Stimulated activated CD8-positive, alpha-beta memory T cell treated with anti-CD3 and anti-CD28 coated beads, Interleukin-7, amount 100 ng/mL, for 1 hour (primary cell): ENCODE measurements at places on chromosomes 13 and 19.

DNA sequence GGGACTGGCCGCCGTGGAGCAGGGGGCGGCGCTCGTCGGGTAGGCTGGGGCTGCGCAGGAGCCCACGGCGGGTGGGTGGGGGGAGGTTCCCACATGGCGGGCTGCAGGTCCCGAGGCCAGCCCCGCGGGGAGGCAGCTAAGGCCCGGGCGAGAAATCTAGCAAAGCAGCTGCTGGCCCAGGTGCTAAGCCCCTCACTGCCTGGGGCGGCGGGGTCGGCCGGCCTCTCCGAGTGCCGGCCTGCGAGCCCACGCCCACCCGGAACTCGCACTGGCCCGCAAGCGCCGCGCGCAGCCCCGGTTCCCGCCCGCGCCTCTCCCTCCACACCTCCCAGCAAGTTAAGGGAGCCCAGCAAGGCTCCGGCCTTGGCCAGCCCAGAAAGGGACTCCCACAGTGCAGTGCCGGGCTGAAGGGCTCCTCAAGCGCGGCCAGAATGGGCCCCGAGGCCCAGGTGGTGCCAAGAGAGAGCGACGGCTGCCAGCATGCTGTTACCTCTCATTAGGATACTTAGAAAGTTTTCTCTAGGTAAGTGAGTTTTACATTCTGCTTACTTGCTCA is 1463.5 kb upstream of the MIR17HG start:
- no peak for DNase-seq

DNA sequence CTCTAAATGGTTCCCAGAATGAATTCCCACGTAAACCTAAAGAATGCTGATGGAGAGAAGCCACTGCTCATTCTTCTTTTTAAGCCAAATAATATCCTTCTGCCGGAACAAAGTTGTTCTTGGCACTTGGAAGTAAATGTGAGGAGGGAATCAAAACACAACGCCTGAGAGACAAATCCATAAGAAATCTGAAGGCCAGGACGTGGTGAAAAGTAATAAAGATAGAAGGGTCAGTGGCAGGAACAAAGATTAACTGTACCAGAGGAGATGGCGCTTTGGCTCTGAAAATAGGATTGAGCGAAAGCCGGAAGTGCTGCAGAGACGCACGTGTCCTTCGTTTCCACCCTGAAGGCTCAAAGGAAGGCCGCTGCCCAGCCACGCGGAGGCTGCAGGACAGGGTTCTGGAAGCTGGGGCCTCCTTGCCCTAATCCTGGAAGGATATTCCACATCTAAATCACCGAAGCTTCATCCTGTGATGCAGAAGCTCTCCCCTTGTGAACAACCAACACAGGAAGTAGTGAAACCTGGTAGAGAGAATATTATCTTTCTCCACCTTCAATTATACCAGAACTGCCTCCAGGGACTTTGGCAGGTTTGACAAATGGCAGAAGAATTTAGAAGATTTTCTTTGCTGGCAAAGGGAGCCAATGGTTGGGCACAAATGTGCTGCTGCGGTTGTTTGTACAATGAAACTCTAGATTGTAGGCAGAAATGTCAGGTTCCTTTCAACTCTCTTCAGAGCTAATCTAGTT is 214.6 kb upstream of the SERP2 start:
- no peak for DNase-seq

DNA sequence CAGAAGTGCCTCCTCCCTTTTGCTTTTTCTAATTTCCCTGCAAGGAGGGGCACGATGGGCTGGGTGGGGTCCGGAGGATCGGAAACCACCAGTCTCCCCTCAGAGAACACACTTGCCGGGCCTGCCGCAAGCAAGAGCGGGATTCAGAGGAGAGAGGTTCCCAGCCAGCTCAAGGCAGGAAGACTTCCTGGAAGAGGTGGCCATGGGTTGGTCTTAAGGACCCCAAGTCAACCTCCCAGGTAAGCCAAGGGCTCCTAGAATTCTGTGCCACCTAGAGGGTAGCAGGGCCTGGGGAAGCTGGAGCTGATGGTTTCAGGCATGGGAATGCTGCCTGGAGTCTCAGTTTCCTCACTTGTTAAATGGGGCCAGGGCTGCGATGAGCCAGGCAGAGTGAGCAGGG is 30.4 kb upstream of the ADGRE5 start:
- DNase-seq = no peak

GRCh38 chr13:31805841-31806240 is 66.5 kb downstream of the RXFP2 start:
- DNase-seq = no peak

DNA sequence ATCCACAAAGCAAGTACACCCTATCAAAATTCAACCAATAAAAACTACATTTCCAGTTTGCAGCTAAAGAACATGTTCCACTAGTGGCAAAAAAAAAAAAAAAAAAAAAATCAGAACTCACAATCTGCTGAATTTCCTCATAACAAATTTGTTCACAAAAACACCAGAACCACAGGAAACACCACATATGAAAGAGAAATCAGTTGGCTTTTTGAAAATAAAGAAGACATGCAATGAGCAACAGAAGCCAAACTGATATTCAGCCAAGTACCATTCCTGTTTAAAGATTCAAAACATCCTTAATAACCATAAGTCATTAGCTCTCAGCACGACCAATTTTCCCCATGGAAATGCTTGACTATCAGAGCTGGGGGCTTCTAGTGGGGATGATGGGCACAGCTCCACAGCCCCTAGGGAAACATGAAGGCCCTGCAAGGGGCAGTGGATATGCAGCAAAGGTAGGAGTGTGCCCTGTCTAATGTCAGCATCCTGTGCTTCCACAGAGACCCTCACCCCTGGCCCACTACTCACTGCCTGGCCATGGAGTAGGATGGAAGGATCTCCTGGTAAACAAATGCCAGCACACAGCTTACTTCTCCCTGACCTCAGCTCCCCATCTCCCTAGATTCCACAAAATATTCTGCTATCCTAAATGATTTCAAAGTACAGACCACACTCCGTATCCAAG is 74.0 kb upstream of the DOCK9 start:
- DNase-seq = no peak
